ENCODE measurements at places on chromosomes 2 and 18. TPM values are rescaled to one million over a fixed set of nuclear protein-coding genes. Genes with fewer than 3 reads are reported as not detected.

DNA sequence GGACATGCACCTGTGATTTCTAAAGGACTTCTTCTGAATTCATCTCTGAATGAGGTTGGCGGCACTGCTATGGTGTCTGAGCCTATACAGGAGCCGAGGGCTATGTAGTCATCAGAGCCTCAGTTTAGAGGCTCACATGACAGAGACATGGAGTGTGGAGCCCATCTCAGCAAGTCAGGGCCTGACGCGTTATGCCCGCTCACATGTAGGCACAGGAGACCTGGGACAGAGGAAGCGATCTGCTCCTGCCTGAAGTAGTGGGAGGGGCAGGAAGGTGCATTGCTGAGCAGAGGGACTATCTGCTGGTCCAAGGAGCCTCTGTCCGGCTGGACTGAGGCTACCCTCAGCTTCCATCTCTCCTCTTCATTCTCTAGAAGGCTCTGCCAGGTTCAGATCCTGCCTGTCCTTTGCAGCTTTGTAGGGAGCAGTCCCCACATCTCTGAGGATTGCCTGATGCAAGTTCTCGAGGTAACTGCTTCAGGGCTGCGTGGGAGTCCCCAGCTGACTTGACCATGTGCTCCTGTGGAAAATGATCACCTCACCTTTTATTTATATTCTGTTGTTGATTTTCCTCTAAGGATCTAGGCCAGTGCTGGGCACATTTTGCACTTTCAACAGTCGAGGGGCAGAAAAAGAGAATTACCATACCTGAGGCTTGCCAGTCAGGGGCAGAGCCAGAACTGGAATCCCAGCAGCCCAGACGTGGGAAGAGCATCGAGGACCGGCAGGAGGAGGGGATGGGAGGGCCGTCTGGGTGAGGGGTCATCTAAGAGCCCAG, 16.6 kb downstream of the KLHL29 start:
- DNase-seq, result no peak

The ZNF396 gene
- total RNA-seq, result 0.93 TPM

- no peak for DNase-seq
These were observed 176.8 kb upstream of the SETBP1 start for GRCh38 chr18:44503854-44504253.

DNA sequence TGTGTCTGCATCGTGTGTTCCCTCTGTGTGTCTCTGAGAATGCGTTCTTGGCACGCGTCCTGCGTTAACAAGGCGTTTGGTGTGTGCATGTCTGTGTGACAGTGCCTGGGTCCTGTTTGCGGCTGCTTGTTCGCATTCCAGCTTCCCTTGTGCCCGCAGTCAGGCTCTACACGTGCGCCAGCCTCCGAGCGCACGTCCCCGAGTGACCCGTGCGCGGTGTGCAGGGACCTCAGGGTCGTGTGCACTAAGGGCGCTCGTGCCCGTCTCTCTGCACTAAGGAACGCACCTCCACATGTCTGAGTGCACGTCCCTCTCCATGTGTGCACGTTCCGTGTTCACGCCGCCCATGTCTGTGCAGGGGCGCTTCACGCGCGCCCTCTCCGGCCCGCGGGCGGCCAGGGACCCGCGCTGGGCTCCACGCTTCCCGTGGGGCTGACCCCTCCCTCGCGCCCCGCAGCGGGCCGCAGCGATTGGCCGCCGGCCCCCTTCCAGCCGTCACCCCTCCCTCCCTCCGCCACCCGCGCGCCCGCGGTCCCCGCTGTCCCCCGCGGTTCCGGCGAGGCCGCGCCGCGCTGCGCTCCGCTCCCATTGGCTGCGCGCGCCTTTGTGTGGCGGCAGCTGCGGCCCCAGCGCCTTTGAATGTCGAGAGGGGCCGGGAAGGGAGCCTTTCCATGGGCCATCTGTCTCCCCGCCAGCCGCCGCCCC, 229.4 kb downstream of the HAUS1 start:
- DNase-seq, result peak; percentile 49

DNA sequence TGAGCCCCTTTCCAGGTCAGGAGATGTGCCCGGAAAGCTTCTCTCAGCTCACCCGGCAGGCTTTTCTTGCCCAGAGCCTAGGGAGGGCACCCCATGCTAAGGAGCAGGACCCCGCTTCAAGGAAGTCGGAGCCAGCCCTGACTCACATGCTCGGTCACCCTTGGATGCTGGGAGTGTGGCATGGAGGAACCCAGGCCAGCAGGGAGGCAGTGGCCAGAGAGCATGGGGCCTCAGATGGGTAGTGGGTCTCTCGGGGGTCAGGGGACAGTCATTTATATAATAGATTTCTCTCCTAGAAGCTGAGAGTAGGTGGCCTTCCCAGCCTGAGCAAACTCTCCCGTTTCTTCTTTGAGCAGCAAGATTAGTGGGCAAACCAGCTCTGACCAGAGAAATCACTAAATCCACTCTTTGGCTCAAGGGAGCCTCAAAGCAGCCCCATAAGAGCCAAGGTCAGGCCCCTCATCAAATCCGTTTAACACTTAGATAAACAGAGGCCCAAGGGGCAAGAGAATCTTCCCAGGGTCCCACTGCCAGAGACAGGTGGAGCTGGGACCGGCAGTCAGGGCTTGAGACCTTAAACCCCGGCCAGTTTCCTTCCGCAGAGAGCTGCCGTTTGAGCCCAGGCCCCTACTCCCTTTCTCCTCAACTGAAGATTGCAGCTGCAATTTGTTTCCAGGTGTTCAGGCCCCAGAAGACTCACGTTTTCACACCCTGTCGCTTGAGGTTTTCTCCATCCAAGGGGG, 113.1 kb downstream of the CYP26B1 start:
- DNase-seq, result no peak

The YES1 gene
- total RNA-seq, result 50.2 TPM

DNA sequence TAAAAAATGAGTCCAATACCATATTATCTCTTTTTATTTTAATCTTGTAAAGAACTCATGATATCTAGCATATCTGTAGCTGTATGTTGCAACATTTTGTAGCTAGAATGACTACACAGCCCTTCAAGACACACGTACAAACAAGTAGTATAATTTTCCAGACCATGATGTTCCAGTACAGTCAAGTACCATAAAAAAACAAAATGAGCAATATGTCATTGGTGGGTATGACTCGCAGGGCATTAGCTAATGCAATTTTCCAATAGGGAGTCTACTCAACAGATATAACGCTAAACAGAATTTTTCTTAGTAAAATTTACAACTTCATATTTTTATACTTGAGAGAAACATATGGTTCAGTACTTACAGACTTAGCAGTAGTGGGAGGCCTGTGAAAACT, 53.6 kb upstream of the UGP2 start:
- DNase-seq, result no peak

The MAP3K19 gene
- not detected for total RNA-seq
